Kidney (tissue), 22 donors: ENCODE measurements at places on chromosomes 5 and 9. TPM values are rescaled to one million over a fixed set of nuclear protein-coding genes. Genes with fewer than 3 reads are reported as not detected.
A peak's percentile ranks its signal among the peaks of the same experiment; 100 is the strongest.

CDKN2B gene
- total RNA-seq: 1.8 TPM

DNA sequence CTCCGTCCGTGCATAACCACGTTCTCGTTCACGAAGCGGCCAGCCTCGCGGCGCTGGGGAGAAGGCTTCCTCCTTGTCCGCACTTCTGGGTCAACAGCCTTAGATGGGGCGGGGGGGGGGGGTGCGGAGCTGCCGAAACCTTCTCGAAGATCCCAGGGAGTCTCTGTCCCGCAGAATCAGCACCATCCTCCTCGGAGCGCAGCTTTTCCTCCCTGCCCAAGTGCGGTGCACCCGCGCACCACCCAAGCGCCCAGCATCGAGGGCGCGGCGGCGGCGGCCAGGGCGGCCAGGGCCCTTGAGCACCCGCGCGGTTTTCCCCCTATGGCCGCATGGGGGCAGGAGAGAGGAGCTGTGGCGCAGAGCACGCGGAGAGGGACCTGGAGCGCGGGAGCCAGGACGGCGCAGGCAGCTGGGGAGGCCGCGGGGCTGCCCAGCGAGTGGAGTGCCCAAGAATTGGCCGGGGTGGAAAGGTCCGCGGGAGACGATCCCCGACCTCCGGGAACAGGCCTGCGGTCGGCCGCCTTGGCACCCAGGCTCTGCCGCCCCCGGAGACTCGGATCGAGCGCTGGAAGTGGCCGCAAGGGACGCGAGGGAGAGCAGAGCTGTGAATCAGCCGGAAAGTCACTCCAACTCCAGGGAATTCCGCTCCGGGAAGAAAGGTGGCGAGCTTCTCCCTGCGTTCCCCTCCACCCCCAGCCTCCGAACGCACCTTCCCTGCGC, 43.1 kb downstream of the TMEM174 start:
- peak; percentile 91 for DNase-seq

DNA sequence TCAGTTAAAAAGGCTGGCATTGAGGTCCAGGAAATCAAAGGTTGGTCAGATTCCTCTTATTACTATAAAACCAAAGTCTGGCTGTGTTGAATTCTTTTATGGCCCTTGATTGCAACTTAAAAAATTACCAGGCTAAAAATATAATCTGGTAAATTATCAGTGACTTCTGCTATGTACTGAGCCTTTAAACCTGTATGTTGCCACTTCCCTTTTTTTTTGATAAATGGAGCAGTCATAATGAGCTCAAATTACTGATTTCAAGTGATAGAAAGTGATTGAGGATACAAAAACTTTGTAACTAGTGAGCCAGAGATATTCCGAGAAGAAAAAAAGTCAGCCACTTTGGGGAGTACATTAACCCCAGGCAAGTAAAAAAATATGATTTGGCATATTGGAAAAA, 100.1 kb downstream of the GIN1 start:
- DNase-seq: no peak

- no peak for DNase-seq
Measured at GRCh38 chr9:82037126-82037525, 48.6 kb downstream of the SPATA31D1 start.

DNA sequence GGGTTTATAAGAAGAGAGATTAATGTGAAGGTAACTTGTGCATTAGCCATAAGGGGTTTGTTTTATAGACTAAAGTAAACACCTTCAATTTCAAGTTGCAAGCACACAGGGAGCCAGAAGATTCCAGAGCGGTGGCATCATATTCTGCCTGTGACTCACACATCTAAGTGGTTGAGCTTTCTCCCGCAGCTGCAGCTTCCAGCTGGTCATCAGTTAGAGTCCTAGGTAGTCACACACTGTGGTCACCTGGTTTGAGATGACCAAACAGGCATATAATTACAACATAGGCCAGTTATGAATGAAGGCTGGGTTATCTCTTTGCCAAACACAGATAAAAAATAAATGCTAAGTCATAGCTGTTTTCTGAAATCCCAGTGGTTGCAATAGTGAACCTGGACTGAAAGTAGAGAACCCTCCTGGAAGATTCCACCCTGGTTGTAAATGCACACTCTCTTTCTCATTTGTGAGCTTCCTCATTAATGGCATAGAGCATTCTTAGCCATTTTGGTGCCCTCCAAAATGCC, 171.3 kb downstream of the GDNF start:
- DNase-seq: peak; percentile 61

DNA sequence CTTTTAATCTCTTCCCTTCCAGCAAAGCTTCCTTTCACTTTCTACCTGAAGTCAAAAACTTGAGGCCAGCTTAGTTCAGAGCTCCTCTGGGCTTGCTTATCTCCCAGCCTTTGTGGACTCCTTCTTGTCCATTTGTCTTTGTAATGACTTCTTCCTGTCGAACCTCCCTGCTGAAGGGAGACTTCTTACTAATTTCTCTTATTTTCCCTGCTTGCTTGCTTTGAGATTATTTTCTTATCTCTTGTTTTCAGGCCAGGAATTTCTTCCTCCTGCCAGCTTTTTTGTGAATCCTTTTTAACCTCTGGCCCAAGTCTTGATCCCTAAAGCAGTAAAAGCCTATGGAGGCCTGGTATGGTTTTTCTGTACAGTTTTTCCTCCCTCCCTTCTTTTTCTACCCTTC, 46.8 kb upstream of the DHFR start:
- no peak for DNase-seq

DNA sequence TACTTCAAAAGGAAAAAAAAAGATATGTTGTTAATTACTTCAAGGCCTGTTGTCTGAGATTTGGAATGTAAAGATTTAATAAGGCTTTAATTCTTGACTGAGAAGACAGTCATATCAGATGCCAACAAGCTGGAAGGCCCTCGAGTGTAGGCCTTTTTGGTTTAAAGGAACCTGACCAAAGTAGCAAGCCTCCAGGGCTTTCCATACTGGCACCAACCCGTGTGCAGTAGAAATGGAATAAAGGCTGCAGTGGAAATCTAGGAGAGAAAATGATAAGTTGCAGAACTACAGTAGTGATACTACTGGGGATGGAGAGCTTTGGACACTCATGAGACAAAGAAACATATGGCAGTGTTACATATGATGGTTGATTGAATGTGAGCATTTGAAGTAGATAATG, 358.0 kb downstream of the TAF11L14 start:
- DNase-seq: no peak

DNA sequence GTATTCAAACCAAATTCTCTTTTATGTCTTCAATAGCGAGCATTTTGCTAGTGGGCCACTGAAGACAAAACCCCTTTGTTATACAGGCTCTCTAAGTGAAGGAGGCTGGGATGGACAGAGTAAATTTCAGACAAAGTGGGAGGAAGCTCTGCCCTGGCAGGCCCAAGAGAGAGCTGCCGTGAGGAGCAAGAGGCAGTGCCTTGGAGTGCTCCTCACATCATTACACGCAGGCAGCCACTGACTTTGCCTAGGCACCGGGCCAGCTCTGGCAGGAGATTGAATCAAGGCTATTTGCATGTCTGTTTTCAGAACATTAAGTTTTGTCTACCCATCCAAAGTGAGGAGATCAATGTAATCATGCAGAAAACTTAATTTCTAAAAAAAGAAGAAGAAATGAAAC, 167.7 kb downstream of the CCDC192 start:
- no peak for DNase-seq

DNA sequence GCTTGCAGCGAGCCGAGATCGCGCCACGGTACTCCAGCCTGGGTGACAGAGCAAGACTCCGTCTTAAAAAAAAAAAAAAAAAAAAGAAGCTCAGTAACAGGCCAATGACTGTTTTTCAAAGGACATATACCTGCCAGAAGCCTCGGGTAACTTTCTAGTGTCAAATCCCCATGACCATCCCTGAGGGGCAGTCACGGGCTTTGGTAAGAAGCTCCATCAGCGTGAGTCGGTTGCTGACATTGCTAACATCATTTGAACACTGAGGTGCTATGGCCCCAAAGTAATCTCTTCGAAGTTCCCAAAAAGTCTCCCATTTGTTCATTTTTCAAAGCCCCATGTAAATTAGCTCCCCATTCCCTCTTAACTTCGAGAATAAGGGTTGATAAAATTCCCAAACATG, 11.6 kb downstream of the NAIP start:
- no peak for DNase-seq
